AG09319 (cell line): ENCODE measurements at places on chromosomes 5 and 9.
A peak's percentile ranks its signal among the peaks of the same experiment; 100 is the strongest.

DNA sequence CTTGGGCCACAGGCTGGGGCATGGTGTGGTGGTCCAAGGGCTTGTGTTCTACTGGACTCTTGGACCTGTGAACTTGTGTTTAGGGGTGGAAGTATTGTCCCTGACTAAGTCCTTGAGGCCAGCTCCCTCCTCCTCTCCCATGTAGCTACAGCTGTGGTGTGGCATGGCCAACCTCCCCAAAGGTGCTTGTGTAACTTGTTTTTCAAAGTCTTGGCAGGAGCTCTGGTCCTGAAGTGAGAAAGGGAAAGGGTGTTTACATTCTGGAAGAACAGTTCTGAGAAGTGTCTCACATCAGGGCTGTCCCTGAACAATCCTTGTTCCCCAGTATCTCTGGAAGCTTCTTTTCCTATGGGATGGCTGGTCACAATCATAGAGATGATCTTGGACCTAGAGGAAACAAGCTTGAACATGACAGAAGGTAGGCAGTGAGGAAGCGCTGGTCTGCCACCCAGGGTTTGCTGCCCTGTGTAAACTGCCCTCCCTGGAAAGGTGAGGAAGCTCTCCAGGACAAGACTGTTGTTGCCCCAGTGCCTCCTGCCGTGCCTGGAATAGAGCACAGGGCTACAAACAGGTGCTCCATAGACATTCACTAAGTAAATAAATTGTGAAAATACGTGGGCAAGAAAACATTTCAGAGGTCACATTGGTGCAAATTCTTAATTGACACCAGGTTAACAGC is 64.6 kb upstream of the KLF9 start:
- no peak for DNase-seq

DNA sequence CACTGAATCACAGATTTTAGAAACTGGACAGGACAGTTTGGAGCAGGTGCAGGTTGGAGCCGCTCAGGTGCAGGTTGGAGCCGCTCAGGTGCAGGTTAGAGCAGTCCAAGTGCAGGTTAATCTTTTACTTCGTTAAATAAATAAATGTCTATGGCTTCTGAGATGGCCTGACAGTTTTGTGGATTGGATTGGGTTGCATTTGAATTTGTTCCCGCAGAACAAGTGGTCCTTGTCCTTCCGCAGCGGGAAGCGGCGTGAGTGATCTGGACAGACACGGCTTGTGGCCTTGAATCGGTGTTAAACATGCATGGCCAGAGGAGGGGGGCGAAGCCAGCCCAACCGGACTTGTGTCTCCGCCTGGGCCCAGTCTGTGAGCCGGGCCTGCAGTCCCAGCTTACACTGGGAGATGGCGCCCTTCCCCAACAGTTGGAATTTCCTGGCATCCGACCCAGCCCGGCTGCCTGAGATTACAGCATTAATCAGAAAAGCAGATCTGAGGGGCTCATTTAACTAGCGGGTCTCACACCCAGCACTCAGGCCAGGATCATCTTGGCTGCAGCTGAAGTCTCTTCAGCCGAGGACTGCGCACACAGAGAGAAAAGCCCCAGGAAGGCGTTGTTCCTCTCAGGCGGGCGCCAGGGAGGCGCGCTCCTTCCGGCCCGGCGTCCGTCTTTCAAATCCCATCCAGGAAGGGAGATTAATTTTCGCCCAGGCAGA is 1.5 kb upstream of the OLFM1 start:
- DNase-seq, result peak; percentile 24

DNA sequence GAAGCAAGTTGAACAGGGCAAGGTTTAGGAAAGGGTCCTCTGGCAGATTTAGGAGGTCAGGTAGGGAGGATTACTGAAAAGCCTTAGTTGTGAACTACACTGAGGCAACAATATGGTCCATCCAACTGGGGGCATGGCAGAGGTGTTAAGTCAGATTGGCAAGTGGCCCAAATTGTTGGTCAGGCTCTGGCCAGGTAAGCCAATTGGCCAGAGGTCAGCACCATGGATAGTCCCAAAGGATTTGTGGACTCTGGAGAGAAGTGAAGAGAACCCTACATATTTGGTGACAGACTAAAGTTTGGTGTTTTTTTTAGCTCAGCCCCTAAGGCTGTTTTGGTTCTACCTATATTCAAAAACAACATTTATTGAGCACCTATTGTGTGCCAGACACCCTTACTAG is 39.1 kb upstream of the RASGRF2 start:
- no peak for DNase-seq

GRCh38 chr5:179865491-179866240 is 7.0 kb upstream of the MRNIP start:
- no peak for DNase-seq

- DNase-seq, result no peak
Observed at GRCh38 chr5:67925511-67925910, 290.0 kb upstream of the PIK3R1 start.

DNA sequence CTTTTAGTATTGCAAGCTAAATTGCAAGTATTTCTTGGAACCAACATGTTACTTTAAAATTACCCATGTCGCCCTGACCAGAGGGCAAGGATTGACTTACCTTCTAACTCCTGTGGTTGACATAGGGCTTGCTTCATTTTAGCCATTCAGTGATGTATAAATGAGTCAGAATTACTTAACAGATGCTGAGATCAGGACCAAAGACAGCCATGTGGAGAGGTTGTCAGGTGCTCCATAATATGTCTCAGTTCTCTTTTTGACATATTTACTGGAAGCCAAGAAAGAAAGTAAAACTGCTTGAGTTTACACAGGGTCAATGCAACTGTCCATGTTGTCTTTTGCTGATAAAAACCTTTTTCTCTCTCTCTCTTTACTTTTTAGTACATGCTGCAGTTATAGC is 33.2 kb downstream of the F2RL2 start:
- DNase-seq, result no peak

DNA sequence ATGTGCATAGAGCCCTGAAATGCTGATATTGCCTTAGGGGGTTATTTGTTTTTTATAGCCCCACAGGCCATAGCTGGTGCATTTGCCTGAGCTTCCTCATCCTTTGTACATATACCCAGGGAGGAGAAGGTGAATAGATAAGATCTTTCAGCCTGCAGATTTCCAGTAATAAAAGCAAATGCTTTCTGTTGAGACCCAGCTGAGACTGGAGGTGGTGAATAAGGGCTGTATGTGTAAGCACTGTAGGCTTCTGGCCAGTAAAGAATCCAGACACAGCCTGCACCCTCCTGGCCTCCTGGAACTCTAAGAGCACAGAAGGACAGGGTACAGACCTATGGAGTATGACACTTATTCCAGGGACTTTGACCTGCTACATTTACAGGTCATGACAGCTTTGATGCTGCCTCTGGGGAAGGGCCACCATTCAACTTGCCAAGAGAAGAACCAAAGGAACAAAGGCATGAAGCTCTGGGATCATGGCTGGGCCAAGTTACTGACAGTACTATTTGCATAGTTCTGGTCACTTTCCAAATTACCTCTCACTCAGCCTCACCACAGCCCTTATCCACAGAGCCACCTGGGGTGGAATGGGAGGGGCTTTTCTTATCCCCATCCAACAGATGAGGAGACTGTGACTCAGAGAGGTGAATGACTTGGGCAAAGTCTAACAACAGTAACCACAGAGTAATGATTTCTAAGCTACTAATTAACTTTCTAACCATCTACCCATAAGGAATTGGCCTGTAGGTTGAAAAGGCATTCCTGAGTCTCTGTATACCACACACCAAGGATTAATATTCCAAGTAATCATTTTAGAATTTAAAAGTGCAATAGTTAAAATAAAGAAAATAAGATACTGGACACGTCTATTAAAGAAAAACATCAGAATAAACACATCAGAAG is 604.5 kb upstream of the KLF4 start:
- DNase-seq, result no peak

DNA sequence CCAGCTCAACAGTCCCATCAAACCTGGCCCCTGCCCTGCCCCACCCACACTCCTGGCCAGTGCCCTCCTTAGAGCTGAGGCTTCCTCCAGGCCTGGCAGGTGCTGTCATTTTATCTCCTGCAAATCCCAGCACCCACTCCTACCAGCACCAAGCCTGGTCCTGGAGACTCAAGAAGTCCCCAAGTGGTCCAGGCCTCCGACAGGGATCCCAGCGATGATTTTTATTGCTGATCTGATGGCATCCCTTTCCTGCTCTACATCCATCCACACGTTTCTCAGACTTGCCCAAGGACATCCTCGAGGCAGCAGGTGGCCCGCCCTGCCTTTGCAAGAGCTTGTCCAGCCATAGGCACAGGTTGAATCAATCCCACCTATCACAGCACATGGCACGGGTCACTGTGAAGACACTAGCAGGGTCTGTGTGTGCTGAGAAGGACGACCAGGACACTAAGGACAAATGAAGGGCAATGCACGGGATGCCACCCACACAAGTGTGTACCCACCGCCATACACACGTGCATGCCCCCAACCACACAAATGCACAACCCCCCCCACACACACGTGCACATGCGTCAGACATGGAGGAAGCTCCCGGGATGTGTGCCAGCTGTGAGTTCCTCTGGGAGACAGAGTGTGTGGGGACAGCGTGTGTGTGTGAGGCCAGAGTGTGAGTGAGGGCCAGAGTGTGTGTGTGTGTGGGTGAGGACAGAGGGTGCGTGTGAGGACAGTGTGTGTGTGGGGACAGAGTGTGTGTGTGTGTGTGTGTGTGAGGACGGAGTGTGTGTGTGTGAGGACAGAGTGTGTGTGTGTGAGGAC is 62.4 kb upstream of the UBAC1 start:
- DNase-seq, result peak; percentile 16

GRCh38 chr5:33800241-33800950 is 91.4 kb downstream of the ADAMTS12 start:
- DNase-seq, result no peak

DNA sequence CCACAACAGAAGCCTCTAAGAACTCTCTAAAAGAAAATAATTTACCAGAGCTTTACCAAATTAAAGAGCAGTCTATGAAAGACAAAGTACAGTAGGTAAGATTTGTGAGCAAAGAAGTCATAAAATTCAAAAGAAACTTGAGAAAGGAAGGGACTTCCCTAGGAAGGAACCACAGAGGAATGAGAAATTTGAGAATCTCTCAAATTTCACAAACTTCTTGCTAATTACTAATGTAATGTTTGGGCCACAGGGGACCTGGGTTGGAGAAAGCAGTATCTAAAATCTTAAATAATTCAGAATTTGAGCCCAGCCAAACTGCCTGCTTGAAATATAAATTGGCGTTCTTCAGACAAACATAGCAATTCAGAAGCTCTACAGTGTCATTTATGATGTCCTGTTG is 225.0 kb upstream of the PRR16 start:
- DNase-seq, result no peak

- no peak for DNase-seq
Observed at GRCh38 chr9:134676886-134677285, 35.3 kb downstream of the COL5A1 start.

GRCh38 chr5:74241751-74242140 is 398.8 kb downstream of the ENC1 start:
- DNase-seq, result no peak

- DNase-seq, result no peak
Observed at GRCh38 chr5:170818232-170818631, 34.7 kb downstream of the GABRP start.
